HS-5 (cell line): ENCODE measurements at places on chromosomes 1 and 21.
A peak's percentile ranks its signal among the peaks of the same experiment; 100 is the strongest.

- no peak for DNase-seq
Measured at GRCh38 chr1:29352719-29353420, 116.5 kb downstream of the PTPRU start.

GRCh38 chr1:219144658-219145315 is 28.9 kb upstream of the LYPLAL1 start:
- DNase-seq: no peak

- no peak for DNase-seq
Measured at GRCh38 chr1:207954104-207954503, 43.2 kb upstream of the CD34 start.

- no peak for DNase-seq
Measured at GRCh38 chr1:156550346-156550745, 22.0 kb downstream of the IQGAP3 start.

DNA sequence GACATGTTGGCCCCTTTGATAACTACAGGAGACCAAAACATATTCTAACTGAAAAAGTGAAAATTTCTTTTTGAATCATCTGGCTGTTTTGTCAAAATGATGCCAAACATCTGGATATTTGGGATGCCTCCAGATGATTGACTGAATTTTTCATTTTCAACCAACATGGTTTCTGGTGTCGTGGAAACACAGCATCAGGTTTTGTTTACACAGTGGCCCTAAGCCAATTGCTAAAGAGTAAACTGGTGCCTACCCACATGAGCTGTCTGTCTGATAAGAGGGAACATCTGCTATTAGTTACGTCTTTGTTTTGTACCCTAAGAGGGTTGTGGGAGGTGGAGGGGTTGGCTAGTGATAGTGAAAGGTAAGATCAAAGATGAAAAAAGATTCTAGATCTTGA is 204.8 kb downstream of the KCNK2 start:
- no peak for DNase-seq

GRCh38 chr1:155086128-155086741 is 7.6 kb downstream of the EFNA3 start:
- DNase-seq: no peak

DNA sequence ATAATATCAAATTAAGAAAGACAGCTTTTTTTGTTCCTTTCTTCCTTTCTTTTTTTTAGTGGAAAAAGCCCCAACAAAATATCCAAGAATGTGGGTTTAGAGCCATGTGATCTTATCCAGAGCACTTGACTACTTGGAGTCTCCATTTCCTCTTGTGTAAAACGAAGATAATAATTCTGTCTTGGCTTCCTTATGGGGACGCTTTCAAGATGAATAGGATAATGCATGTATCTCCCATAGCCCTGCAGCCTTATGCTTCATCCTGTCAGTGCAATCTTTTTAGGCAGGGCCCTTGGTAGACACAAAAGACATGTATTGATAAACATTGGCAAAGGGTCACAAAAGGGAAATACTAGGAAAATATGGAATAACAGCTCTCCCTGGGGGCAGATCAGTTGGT is 34.8 kb downstream of the ZBTB18 start:
- DNase-seq: no peak

- no peak for DNase-seq
Measured at GRCh38 chr1:159040893-159041724, 31.4 kb downstream of the IFI16 start.

DNA sequence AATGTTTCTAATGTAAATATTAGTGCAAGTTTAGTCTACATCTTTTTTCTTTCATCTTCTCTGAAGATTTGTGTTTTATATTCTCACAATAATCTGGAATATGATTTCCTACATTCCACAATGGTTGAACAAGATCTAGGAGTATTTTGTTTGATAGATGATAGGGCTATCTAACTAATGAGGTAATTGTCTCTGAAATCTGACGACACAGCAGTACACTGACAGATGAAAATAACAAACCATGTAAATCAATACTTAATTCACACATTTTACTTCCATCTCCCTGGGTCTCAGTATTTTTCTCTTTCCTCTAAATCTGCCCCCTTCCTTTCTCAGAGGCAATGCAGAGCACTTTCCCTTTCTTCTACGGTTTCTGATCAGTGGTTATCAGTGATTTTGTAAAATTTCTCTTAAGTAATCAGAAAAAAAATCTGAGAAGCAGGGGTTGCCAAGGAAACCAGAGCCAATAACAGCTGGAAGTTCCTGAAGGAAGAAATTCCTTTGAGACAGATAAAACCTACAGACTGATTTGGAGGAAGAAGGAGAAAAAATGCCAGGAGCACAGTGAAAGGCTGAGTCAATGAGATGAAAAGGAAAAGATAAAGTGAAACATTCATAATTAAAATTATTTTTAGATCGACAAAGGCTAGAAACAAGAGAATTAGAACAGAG is 7.3 kb upstream of the ANKRD13C start:
- DNase-seq: peak; percentile 25

DNA sequence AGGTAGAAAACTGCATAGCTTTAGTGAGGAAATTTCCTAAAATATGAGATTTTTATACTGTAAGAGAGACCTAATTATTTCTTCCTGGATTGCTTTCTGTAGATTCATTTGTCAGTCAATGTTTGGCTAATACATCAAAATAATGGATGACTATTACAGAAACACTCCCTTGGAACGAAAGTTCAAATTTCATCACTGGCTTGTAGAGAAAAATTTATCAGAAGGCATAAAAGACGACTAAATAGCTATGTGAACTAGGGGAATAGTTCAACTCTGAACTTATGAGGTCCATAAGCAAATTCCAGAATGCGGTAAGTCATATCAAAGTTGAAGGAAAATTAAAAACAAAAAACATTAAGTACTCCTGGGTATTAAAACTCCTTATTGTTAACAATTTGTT is 36.0 kb downstream of the WNT2B start:
- no peak for DNase-seq

- DNase-seq: no peak
Measured at GRCh38 chr1:59107916-59108315, 189.0 kb upstream of the FGGY start.

GRCh38 chr21:37005548-37006485 is 685 bp upstream of the RIPPLY3 start:
- no peak for DNase-seq

- no peak for DNase-seq
Measured at GRCh38 chr1:209723756-209724693, 19.4 kb downstream of the HSD11B1 start.

- no peak for DNase-seq
Measured at GRCh38 chr1:198838022-198838342, 199.1 kb downstream of the PTPRC start.

GRCh38 chr1:39662861-39663260 is 9.0 kb downstream of the NT5C1A start:
- DNase-seq: no peak

DNA sequence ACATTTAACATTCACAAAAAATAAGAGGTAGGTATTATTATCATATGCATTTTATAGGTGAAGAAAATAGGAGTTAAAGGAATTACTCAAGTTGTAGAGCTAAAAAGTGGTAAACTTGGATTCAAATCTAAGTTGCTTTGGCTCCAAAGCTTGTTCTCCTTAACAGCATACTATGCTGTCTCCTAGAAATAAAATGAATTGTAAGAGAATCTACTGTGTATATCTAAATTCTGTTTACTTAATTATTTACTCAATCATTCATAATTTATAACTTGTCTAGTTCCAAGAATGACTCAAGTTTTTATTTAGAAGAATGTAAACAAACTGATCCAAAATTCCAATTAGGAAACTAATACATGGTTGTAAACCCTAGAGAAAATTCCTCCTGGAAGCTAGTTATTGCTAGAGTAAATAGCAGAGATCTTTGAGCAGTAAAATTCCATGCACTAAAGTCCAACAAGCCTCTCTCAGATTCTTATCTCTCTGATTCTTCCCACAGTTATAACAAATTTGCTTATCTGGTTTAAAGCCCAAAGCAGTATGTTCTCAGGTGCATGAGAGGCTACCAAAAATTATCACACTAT is 132.5 kb upstream of the DPT start:
- no peak for DNase-seq

DNA sequence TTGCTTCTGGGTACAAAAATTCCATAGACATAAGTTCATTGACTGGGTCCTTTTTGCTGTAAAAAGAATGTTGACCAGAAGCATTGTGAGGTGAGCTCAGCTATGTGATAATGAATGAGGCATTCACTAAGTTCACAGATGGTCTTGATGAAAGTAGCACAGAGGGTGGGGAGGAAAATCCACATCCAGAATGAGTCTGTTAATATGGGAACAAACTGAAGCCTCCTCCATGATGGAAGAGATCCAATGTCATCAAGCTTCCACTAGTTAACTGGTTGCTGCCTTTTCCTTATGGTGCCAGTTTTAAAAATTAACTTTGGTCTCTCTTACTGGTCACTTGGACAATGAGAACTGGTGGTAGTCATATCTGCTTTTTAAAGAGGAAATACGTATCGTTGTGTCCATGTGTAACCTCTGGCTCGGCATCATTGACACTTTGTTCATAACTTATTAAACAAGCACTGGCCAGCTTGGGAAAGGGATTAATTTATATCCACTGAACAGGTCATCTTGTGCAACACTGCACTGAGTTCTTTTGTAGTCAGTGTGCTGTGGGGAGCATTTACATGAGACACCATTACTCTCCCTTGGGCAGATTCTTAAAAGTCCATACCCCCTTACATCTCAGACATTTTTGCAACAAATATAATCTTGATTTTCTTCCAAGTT is 88.6 kb downstream of the ADAMTS1 start:
- peak; percentile 61 for DNase-seq

DNA sequence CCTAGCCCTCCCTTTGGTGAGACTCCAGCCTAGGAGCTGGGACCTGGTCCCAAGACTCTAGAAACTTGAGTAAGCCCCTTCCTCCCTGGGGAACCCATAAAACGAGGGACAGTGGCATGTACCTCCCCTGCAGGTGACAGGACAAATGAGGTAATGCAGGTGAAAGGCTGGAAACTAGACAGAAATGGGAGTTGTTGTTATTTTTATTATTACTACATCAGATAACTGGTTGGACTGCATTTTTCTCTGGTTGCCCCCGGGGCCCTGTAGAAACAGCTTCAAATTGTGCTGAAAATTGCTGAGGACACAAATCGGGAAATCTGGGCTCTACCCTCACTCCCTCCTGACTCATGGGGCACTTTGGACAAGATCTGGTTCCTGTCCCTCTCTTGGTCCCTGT is 132.3 kb upstream of the WNT4 start:
- no peak for DNase-seq

- no peak for DNase-seq
Measured at GRCh38 chr1:220176540-220176939, 82.6 kb downstream of the IARS2 start.

- no peak for DNase-seq
Measured at GRCh38 chr1:211734791-211735190, 59.4 kb upstream of the NEK2 start.

- no peak for DNase-seq
Measured at GRCh38 chr1:90730243-90731022, 13.3 kb upstream of the BARHL2 start.

DNA sequence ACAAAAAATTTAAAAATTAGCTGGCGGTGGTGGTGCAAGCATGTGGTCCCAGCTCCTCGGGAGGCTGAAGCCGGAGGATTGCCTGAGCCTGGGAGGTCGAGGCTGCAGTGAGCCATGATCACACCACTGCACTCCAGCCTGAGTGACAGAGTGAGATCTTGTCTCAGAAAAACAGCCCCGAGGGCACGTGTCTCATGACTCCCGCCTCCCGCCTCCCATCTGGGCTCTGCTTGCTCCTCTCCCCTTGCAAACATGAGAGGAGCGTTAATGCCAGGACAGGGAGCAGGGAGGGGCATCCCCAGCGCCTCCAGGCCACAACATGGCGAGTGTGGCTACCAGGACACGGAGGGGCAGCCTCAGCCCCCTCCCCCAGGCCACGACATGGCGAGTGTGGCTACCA is 28.3 kb downstream of the FAAP20 start:
- no peak for DNase-seq

- no peak for DNase-seq
Measured at GRCh38 chr1:59384443-59384842, 87.5 kb downstream of the FGGY start.

DNA sequence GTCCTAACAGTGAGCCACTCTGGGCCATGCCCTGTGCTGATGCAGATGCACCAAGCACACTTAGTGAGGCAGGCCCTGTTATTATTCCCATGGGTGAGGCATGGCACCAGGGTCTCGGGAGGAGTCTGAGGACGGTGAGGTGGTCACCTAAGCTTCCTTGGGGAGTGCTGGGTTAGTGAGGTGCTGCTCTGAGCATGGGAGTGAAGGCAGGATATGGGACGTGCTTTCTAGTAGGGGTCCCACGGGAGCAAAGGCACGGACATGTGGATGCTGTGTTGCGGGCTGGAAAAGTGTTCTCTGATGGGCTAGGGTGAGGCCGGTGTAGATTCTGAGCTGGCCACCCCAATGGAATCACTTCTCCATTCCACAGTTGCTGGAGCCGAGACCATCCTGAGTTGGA is 77.5 kb upstream of the CSF3R start:
- no peak for DNase-seq

DNA sequence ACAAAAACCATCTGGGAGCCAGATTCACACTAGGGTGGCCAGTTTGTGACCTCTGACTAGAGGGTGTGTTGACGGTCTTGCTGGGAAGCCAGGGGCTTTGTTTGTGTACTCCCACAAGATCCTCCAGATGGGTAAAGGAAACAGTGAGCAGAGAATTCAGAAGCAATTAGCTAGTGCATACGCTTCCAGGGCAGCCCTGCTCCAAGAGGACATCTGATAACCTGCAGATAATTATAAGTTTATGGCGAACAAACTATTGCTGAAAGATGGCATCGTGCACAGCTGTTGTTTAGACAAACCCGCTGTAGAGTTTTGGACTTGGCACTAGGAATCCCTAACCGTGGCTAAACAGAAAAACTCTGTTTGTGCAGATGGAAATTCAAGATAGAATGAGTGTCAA is 326.4 kb downstream of the TGFB2 start:
- no peak for DNase-seq

DNA sequence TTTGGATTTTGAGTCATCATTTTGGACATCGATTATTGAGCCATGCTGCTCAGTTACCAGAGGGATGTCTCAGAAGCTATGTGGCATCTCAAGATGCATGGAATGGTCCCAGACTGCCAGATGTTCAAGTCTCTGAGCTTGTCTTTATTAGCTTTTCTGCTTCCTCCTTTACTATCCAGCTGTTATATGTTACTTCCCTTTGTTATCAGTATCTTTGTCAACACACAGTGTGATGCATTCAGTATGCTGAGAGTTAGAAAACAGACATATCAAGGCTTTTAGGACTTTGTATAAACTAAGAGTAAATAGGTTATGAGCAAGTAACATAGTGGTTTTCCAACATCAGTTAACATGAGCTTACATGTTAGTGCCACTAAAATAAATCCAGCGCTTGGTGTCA is 474.5 kb downstream of the DSCAM start:
- DNase-seq: no peak
